Naive thymus-derived CD8-positive, alpha-beta T cell (primary cell): ENCODE measurements at places on chromosomes 3 and 15.

DNA sequence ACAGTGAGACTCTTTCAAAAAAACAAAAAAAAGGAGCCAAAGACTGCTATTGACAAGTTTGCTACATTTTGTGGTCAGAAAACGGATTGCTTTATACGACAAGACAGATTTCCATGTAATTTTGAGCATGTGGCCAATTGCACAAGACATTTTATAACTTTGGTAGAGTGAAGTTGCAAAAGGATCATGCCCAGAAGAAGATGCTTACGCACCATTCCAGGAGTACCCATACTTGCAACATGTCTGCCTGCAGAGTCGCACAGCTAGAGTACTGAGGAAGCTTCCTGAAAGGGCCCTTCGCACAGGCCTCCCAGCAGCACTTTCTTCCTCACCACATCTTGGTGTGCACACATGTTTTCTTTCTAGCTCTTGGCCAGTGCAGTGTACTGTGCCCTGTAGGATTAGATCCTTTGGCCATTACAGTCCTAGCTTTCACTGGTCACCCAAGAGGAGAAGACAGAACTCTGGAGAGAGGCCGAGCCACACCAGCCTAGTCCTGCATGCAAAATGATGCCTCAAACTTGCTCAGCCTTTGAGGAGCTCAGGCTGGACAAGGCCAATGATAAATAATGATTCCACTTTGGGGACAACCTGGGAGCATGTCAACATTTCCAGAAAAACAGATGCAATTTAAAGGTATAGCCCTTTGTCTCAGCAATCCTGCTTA, 11.7 kb downstream of the CHDH start:
- no peak for DNase-seq

- no peak for DNase-seq
These were observed 17.8 kb downstream of the PLD1 start for GRCh38 chr3:171792531-171792930.

GRCh38 chr3:189260556-189261493, 89.1 kb downstream of the TPRG1 start:
- no peak for DNase-seq

DNA sequence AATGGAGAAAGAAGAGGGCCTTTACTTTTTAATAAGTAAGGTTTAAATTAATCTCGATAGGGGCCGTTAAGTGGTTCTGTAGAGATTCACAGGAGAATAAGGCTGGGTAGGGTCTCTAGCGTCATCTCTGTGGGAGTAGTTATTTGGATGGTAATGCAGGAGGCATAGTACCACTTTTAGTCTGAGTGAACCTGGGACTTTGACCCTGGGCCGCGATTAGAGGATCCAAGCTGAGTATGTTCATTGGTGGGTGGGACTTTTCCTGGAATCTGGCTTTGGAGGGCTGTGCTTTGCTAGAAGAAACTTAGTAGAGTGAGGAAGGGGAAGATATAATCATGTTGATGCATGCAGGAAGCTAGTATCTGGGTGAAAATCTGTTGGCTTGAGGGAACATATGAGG, 4.0 kb downstream of the LPP start:
- DNase-seq, result no peak

GRCh38 chr15:77637851-77638692, 5.4 kb upstream of the LINGO1 start:
- no peak for DNase-seq

DNA sequence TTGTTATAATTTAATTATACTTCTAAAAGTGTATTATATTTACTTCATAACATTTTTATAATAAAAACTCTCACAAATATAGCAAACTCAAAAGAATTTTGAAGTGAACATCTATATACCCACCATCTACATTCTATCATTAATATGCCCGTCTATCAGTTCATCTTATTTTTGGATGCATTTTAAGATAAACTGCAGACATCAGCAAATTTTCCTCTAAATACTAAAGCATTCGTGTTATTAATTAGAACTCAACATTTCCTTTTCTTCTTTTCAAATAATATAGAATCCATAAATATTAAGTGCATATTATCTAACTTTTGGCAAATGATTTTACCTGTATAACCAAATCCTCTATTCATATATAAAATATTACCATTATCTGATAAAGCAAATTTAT, 242.9 kb upstream of the BCHE start:
- DNase-seq, result no peak

DNA sequence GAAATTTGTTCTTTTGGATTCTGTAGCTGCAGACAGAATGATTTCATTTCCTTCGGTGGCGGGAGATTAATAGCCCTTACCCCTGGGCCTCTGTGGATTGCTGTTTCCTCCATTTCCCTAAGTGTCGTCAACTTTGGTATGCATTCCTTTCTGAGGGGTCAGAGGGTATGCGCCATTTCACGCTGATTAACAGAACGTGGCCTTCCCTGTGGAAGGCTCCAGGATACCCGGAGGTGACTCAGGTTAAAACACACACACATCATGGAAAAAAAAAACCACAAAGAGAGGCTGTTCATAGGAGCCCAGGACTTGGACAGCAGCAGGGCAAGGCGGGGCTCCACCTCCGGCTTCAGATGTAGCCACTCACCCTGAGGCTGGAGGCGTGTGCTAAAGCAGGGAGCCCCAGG, 51.9 kb downstream of the EPHB1 start:
- DNase-seq, result no peak

GRCh38 chr15:65695081-65695480, 73.3 kb downstream of the SLC24A1 start:
- no peak for DNase-seq

- no peak for DNase-seq
These were observed 1.9 kb downstream of the DMXL2 start for GRCh38 chr15:51620641-51621040.

GRCh38 chr3:16741890-16742289, 136.7 kb upstream of the DAZL start:
- DNase-seq, result no peak

DNA sequence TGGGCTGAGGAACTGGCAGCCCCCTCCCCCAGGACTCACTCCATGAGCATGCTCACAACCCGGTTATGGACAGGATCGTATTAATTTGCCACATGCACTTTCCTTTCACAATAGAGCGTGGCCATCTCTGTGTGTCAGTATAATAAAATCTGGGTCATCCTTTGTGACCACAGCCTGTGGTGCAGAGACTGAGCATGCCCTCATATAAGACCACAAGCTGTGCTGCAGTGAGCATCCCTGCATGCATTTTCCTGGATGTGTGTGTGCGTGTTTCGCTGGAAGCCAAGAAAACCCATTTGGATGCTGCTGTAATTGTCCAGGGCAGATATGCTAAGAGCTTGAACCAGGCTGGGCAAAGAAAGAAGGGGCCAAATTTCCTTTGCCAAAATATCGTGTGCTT, 39.7 kb downstream of the CYP11A1 start:
- DNase-seq, result no peak

GRCh38 chr3:99534951-99535704, 103.3 kb upstream of the COL8A1 start:
- DNase-seq, result no peak

- peak; percentile 61 for DNase-seq
These were observed 25.3 kb downstream of the ANP32A start for GRCh38 chr15:68795298-68795848.

GRCh38 chr3:123700791-123701722, 116.2 kb upstream of the HACD2 start:
- no peak for DNase-seq
